Stimulated activated CD4-positive, alpha-beta T cell treated with anti-CD3 and anti-CD28 coated beads, Interleukin-12 subunit alpha, Interleukin-12 subunit beta, amount 100 ng/mL, for 4 hours (primary cell): ENCODE measurements at places on chromosomes 6 and 20.

GRCh38 chr20:38731738-38732113 lies 7.4 kb downstream of the SLC32A1 start:
- DNase-seq, result no peak

DNA sequence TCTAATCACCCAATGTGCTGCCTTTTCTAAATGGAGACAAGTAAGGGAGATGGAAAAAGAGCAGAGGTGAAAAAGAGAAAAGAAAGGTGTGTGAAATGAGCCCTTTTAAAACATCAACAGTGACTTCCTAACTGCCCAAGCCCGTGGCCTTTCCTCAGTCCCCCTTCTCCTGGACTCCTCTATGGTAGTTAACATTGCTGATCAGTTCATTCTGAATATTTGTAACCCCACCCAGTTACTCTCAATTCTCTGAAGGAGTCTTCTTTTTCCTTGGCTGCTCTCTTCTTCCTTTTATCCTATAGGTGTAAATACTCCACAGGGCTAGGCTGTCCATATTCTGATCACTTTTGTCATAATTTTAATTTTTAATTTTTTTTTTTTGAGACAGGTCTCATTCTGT lies 27.1 kb downstream of the TAF11 start:
- no peak for DNase-seq

DNA sequence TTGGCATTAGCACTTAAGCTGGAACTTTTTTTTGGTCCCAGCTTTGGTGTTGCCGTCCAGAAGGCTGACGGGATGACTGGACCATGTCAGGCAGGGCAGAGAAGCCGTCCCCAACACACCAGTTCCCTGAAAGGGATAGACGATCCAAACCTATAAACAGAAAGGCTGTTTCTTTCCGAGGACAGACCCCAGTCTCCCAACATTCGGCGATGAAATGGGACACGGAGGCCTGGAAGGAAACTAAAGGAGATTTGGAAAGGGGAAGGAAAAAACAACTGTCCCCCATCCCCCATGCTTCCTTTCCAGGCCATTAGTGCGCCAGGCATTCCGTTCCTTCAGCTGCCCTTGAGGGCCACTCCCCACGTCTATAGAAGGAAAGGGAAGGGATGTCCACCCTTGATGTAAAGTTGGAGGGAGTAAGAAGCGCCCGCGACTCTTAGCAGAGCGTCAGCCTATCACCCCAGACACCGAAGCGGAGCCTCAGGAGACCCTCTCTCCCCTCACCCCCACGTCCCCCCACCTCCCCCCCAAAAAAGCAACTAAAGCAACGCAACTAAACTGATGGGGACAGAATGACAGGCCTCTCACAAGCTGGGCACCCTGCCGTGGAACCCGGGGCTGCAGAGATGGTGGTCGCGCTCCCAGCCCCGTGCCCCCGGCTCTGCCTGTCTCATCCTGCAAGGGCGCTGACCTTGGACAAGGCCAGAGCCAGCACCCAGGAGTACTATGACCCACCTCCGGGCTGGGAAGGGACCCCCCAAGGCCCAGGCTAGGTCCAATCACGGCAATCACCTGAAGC lies 638 bp downstream of the BLCAP start:
- DNase-seq, result no peak

DNA sequence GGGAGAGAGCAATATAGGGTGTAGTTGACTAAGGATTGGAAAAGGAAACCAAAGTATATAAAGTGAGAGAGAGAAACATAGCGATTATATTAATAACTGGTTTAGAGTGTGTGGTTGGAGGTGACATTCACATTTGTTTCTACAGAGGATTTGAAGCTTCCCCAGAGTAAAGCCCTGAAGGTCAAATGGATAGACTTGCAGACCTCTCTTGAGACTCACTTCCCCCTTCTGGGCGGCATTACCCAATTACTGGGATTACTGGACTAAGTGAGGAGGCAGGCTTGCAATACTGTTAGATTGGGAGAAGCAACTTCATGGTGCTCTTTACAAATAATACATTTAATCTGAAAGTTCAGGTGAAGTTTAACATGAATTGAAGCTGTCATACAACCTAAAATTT lies 10.7 kb downstream of the FIG4 start:
- no peak for DNase-seq

DNA sequence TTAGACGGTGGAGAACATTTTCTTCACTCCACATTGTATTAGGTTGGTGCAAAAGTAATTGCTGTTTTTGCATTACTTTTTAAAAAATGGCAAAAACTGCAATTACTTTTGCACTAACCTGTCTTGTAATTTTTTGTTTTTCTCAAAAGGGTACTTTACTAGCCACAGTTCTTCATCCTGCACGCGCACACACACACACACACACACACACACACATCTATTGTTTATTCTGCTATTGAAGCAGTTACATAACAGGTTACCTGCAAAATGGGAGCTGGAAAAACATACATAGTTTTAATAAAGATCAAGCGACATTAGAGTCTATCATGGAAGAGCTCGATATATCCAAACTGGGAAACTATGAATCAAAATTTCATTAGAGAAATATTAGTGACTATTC lies 235.2 kb downstream of the SIM1 start:
- DNase-seq, result no peak

GRCh38 chr6:138497286-138497685 lies 2.0 kb downstream of the NHSL1 start:
- no peak for DNase-seq

DNA sequence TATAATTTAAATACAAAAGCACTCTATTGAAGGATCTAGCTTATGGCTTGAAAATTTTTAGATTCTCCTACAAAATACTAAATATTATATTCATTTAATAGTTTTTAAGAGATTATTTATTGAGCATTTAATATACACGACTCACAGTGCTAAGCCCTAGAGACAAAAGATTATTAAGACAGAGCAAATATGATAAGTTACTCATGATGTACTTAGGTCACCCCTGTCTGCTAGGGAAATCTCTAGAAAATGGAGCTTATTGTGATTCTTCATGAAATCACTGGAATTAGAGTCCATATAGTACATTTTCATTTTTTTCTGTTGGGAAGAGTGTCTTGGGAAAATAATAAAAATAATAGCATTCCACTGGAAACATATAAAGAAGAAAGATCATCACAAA lies 37.8 kb downstream of the BEND6 start:
- DNase-seq, result no peak

DNA sequence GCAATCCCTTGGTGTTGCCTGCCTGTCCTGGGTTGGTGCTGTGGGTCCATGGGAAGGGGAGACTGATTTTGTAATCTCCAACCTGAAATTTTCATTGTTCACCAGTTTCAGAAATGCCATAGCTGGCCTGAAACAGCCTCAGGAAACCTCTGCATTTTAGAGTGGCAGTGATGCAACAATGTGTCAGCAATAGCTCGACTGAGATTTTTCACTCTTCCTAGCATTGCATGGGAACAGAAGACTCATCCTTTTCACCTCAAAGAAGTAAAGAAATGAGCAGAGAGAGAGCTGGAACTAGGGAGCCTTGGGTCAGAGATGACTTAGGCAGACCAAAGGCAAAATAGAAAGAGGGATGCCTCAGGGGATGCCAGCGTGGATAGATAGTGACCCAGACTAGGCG lies 23.7 kb upstream of the TMEM14A start:
- DNase-seq, result no peak

DNA sequence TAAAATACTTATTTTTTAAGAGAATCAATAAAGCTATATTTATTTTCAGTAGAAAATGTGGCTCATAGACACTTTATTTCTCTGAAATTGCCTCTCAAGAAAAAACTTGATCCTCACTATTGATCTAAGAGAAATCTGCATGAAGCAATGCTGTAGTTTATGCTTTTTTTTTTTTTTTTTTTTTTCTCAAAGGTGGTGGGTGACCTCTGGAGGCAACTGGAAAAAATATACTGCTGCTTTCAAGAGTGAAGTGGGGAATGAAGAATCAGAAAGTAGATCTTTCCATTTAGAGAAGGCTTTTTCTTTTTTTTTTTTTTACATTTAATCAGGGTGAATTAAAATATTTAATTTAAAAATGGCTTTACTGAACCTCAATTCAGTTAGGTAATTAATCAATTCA lies 169.3 kb downstream of the SLC16A10 start:
- no peak for DNase-seq

GRCh38 chr20:24611360-24612140 lies 142.1 kb downstream of the SYNDIG1 start:
- DNase-seq, result no peak

DNA sequence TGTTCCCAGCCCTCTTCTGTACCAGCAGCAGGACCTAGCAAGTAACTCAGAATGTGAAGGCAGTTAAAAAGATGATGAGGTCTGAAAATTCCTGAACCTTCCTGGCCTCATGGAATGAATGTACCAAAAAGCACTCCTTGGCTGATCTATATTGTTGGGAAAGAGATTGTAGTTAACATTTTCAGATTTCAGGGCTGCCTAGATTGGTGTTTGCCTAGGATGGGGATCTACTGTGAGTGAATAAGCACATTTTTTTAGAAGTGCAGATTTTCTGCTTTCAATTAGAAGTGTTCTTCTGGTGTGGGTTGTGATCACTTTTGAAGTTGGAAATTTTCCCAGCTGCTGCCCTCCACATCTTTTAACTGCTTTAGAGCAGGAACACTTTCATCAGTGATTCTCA lies 6.2 kb downstream of the MYLIP start:
- no peak for DNase-seq

DNA sequence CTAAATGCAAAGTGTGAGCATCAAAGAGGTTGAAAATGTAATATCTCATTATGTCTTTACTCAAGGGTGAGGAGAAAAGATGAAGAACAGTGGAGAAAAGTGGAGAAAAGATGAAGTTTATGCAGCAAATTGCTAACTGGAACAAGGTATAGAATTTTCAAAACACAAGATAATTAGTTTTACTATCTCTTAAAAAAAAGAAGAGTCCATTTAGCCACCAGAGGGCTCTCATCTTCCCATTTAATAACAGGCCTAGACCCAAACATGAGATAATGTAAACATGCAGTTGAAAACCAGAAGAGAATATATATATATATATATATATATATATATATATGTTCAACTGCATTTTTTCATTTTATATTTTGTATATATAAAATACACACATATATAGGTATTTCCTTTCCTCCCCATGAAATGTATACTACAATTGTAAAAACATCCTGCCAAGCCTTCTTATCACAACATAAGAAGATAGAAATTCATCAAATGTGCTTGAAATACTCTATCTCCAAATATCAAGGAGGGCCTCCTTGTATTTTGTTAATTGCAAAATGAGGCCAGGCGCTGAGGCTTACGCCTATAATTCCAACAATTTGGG lies 78.4 kb downstream of the ADTRP start:
- no peak for DNase-seq

DNA sequence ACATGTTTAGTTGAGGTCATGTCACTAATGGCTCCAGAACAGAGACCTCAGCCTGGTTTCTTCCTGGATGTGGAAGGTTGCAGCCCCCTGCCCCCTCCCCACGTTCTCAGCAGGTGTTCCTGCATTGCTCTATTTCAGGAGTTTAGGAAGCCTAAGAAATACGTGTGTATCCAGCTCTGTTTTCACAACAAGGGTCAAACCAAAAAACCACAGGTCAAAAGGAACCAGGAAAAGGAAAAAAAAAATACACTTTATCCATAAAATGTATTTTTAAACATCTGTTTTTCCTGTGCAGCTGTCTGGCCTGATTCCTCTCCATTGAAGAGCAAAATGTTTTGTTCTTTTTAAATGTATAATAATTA lies 107.9 kb upstream of the PLEKHG1 start:
- DNase-seq, result no peak

- no peak for DNase-seq
These were observed 493 bp upstream of the SGK1 start for GRCh38 chr6:134318236-134318973.

DNA sequence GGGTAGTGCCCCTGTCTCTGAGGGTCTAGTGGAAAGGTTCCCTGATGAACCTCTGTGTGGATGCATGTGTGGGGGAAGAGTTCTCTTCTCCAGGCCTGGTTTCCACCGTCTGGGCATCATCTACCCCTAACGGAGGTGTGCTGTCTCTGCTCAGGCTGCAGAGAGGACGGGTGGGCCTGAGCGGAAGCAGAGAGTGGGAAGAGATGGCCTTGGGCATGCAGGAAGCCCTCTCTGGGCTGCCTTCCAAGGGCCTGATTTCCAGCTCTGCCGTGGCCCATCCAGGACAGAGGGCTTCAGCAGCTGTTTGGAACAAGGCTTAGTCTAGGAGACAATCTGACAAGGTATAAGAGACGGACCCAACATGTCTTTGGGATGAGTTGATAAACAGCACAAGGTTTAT lies 220.1 kb upstream of the DTNBP1 start:
- no peak for DNase-seq

- no peak for DNase-seq
These were observed 34.0 kb upstream of the THBS2 start for GRCh38 chr6:169287675-169288074.

DNA sequence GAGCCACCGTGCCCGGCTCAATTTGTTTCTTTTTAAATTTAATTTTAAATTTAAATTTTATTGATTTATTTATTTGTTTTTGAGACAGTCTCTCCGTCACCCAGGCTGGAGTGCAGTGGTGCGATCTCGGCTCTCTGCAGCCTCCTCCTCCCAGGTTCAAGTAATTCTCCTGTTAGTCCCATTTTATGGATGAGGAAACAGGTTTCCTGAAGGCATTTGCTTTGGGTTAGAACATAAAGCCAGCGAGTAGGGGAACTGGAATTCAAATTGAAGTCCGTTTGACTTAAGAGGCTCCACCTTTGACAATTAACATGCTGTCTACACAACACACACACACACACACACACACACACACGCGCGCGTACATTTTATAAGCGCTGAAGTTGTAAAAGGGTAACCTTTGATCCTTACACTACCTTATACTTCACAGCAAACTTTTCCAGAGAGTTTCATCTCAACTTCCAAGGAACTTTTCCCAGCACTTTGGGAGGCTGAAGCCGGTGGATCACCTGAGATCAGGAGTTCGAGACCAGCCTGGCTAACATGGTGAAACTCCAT lies 232.0 kb downstream of the BCAS1 start:
- no peak for DNase-seq

DNA sequence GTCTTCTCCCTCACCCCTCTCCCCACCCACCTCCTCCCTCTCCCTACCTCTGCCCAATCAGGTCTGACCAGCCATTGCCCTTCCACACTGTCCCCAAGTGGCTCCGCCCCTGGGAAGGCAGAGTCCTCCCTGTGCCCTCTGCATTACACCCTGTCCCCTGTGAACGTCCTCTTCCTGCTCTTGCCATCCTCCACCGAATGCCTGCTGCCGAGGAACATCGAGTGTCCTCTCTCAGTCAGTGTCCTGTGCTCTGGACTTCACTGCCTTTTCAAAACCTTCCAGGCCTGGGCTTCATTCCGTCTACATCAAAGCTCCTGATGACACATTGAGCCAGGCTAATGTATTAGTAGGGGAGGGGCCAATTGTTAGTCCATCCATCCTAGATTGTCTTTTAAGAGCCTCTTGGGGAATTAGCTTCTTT lies 3.3 kb upstream of the PACSIN1 start:
- no peak for DNase-seq

DNA sequence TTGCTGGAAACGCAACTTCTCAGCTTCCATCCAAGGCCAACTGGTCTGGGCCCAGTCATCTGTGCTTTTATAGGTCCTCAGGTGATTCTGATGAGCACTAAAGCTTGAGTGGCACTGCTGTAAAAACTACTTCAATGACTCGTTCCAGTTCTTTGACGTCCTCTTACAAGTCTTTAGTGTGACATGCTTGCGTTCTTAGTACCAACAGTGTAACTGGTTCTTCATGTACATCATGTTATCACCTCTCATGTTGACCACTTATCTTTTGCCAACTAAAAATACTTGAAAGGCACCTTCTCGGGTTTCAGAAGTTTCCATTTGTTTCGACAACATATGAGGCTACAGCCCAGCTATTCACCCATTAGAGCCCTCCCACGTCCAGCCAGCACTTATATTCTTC lies 468.9 kb downstream of the PRKN start:
- no peak for DNase-seq

- no peak for DNase-seq
These were observed 813.1 kb downstream of the KIF16B start for GRCh38 chr20:15760001-15760621.
